Activated CD4-positive, alpha-beta T cell treated with anti-CD3 and anti-CD28 coated beads, Interleukin-10, Interleukin-2, amounts not matched to agents 100 ng/mL and 50 ng/mL, durations not matched to agents 16 hours and 8 hours (primary cell): ENCODE measurements at places on chromosomes 12 and 14.

- DNase-seq = no peak
Observed at GRCh38 chr12:40222247-40222646, 2.5 kb upstream of the LRRK2 start.

DNA sequence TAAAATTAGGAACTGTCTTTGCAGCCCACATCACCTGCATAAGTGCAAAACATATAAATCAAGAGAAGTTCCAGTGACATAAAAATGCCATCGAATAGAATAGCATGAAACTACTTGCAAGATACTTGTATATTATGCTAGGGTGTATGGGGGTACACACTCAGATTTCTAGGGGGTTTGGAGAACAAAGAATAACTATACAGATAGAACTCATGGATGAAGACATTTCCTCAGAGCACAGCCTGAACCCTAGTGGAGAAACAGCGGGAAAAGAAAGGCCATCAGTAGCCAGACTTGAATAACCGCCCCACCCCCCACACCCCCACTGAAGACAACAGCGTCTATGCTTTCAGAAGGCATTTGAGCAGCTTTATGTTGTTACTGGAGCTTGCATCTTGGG lies 425.8 kb downstream of the NPAS3 start:
- DNase-seq = no peak

GRCh38 chr14:58243790-58244555 lies 670 bp upstream of the PSMA3 start:
- peak; percentile 50 for DNase-seq

GRCh38 chr12:94203796-94204195 lies 55.4 kb downstream of the PLXNC1 start:
- DNase-seq = no peak

GRCh38 chr12:106089935-106090334 lies 48.8 kb downstream of the NUAK1 start:
- no peak for DNase-seq

- DNase-seq = peak; percentile 80
Observed at GRCh38 chr14:75132382-75133086, 5.7 kb upstream of the NEK9 start.

GRCh38 chr14:74221741-74222140 lies 17.5 kb upstream of the VSX2 start:
- no peak for DNase-seq

DNA sequence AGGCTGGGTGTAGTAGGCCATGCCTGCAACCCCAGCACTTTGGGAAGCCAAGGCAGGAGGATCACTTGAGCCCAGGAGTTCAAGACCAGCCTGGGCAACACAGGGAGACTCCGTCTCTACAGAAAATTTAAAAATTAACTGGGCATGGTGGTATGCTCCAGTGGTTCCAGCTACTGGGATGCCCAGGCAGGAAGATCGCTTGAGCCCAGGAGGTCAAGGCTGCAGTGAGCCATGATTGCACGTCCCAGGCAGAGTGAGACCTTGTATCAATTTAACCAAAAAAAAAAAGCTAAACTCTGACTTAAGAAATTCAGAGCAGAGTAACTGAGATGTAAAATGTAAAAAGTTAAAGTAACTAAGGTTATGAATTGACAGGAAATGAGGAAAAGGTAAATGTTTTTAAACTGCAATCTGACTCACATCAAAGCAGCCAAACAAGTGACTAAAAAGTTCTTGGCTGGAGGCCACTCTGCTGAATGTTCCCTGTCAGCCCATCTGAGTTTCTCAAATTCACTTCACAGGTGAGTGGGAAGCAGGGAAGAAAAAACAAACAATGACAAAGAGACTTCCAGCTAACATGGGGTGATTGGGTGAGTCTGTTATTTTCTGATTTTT lies 21.3 kb downstream of the PRKD1 start:
- DNase-seq = no peak

- no peak for DNase-seq
Observed at GRCh38 chr12:89314060-89314761, 38.1 kb downstream of the DUSP6 start.

- DNase-seq = no peak
Observed at GRCh38 chr12:53145383-53146260, 34.9 kb upstream of the ZNF740 start.

DNA sequence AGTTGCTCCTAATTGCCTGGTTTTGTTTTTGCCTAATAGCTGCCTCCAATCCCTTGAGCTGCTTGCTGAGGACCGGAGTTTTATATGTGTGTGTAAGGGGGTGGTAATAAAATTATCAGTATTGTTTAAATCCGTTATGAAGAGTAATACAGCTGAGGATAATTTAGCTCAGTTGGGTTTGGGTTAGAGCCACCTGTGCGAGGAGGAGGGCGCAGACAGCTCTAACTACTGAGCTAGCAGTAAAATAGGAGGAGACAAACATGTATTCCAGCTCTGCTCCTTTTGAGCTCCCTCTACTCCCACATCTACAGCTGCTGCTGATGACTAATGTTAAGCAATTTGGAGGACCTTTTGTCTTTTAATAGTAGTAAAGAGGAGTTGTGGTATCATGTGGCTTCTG lies 61.5 kb downstream of the SPATS2 start:
- no peak for DNase-seq

DNA sequence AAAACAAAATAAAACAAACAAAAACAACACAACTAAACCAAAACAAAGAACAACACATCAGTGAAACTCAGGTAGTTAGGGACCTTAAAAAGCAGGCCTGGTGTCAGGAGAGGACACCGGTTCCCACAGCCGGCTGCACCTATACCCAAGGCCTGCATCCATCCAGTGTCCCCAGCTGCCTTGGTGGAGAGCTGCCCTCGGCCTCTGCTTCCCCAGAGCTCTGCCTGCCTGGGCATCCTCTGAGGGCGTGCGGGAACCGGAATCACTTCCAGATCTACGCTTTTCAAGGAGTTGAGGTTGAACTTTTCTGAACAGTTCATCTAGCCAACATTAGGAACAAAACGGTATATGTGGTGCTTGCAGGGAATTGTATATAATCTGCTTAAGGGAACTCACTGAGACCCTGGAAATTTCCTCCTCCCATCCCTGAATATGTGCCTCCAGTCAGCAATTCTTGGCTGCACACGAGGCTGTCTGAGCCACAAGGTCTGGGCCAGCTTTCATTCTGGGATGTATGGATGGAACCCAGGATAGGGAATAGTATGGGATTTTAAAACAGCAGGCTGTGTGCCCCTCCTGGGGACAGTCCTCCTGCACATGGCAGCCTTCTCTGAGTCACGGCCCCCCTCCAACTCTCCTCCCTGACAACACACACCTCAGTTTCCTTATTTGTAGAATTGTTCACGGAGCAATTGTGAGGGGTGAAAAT lies 319.0 kb upstream of the RTL1 start:
- DNase-seq = no peak

GRCh38 chr12:49939707-49940106 lies 10.8 kb upstream of the AQP2 start:
- no peak for DNase-seq

- no peak for DNase-seq
Observed at GRCh38 chr12:112375105-112375504, 7.1 kb downstream of the HECTD4 start.

- peak; percentile 45 for DNase-seq
Observed at GRCh38 chr12:110073049-110073831, 24.9 kb upstream of the C12orf76 start.

DNA sequence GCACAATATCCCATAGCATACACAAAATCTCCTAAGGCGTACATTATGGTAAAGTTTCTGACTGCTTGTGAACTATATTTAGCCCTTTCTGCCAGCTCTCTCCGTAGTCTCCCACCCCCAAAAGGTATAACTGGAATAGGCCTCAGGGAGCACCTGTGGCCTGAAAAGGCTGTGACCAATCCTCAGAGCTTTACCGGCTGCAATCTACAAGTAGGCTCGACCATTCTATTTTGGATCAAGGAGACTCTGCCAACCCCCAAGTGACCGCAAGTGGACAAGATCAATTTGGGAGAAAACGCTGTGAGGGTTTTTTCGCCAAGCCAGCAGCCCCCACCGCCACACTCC lies 1.2 kb downstream of the PPTC7 start:
- no peak for DNase-seq

GRCh38 chr14:68247274-68247673 lies 427.7 kb downstream of the RAD51B start:
- no peak for DNase-seq
